Breast epithelium (tissue), 4 donors: ENCODE measurements at places on chromosomes 7 and 10. TPM values are rescaled to one million over a fixed set of nuclear protein-coding genes. Genes with fewer than 3 reads are reported as not detected.

- DNase-seq = no peak
Observed at GRCh38 chr10:71205468-71205867, 6.9 kb upstream of the UNC5B start.

GRCh38 chr7:38600741-38601140 lies 30.4 kb downstream of the AMPH start:
- no peak for DNase-seq

Gene ELN
- total RNA-seq = 31.8 TPM

DNA sequence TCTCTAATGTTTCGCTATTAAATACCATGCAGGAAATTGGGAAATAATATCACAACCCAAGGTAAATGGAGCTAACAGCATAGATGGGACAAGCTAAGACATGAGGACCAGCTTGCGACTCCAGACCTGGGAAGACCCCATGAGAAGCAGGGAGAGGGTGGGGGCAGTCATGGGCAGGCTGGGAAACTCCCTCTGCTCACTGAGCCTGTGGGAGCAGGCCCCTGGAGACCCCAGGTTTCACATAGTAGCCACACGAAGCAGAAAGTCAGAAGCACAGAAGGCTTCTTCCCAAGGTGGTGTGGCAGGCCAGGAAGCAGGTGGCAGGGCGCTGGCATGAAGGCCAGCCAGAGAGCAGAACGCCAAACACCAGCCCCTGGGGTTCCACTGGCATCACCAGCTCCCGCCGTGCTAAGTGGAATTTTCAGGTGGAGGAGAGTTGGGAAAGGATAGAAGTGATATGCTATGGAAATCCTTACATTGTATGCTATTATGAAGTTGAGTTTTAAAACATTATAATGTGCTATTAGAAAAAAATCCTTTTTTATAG lies 99.9 kb upstream of the RNF32 start:
- DNase-seq = no peak

GRCh38 chr10:63021225-63021624 lies 111.9 kb upstream of the NRBF2 start:
- DNase-seq = no peak

DNA sequence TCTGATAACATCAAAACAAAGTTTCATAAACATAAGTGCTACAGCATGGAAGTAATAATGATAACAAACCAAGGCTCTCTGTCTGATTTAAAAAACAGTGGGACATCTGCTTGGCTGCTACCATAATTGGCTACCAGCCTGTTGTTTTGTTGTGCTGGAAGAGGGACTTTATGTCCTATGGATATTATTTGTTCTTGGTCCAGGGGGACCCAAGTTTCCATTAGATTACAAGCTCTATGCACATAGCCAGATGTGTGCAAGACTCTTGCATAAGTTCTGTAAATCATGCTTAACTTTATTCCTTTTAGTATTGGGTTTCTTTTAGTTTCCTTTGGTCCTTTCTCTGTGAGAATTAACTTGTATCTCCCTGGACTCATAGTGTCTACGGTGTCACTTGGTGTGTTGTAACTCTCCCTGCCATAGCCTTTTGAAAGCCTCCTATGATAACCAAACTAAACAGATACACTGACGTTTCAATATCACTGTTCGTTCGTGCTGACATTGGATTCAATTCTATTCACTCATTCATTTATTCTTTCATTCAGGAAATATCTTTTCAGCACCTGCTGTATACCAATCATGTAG lies 41.4 kb upstream of the CD36 start:
- no peak for DNase-seq

GRCh38 chr7:30272126-30272525 lies 12.3 kb upstream of the ZNRF2 start:
- DNase-seq = no peak

- DNase-seq = no peak
Observed at GRCh38 chr10:20396701-20397100, 500.4 kb downstream of the NEBL start.

DNA sequence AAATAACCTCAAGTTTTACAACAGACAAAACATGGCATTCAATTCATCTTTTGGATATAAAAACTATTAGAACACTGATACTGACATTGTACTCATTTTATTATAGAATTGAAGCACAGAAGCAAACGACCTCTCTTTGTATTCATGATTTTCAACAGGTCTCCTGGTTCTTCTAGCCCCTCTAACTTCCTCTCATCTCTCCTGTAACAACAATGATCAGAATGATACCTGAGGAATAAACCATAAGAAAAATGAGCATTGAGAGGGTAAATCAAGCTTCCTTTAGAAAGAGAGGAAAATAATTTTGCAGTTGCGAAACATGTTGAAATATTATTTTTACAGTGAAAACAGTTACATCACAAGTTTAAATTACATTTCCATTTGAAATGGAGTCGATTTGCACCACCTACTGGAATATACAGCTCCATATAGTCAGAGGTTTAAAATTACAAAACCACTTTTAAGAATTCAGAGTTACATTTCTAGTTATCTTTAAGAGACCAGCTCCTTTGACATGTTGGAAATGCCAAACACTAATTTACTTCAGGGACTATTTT lies 17.5 kb upstream of the TEX36 start:
- DNase-seq = no peak
